Right ventricle myocardium inferior (tissue), 1 donor: ENCODE measurements at places on chromosomes 11 and 22. TPM values are rescaled to one million over a fixed set of nuclear protein-coding genes. Genes with fewer than 3 reads are reported as not detected.

- no peak for DNase-seq
Measured at GRCh38 chr11:19279451-19279850, 38.7 kb upstream of the E2F8 start.

GRCh38 chr11:128548649-128549255, 38.6 kb downstream of the ETS1 start:
- peak; percentile 83 for DNase-seq

GRCh38 chr11:119343726-119344125, 2.8 kb downstream of the MFRP start:
- no peak for DNase-seq

DNA sequence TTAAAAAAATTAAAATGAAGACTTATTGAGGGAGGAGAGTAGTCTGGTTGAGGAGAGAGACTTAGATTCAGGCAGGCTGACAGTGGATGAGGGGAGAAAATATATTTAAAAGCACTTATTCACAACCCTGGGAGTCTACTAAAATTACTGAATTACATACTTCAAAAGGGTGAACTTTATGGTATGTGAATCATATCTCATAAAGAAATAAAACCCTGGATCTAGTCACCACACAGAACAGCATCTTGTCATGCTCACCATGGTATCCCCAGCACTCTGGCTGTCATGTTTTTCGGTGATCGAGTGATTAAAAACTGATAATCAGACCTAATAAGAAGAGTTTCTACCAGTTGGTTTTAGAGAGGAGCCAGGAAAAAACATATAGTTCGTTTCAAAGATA, 11.0 kb downstream of the TEAD1 start:
- no peak for DNase-seq

- DNase-seq, result no peak
Measured at GRCh38 chr11:69704508-69705253, 859 bp upstream of the FGF19 start.

DNA sequence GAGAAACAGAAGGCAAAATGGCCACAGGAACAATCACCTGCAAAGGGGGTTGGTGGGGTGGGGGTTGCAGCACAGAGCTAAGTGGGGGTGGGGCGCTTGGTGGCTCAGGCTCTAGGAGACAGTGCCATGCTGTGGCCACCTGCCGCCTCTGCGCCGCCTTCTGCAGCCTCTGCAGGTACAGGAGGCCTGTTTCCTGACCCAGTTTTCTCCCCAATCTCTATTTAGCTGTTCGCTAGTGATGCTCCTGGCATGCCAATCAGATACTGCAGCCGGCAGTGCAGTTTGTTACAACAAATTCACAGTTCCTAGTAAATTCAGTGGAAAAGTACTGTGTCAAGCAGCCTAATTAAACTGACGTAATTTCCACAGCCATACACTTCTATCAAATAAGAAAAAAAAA, 106.4 kb downstream of the SERGEF start:
- no peak for DNase-seq

DNA sequence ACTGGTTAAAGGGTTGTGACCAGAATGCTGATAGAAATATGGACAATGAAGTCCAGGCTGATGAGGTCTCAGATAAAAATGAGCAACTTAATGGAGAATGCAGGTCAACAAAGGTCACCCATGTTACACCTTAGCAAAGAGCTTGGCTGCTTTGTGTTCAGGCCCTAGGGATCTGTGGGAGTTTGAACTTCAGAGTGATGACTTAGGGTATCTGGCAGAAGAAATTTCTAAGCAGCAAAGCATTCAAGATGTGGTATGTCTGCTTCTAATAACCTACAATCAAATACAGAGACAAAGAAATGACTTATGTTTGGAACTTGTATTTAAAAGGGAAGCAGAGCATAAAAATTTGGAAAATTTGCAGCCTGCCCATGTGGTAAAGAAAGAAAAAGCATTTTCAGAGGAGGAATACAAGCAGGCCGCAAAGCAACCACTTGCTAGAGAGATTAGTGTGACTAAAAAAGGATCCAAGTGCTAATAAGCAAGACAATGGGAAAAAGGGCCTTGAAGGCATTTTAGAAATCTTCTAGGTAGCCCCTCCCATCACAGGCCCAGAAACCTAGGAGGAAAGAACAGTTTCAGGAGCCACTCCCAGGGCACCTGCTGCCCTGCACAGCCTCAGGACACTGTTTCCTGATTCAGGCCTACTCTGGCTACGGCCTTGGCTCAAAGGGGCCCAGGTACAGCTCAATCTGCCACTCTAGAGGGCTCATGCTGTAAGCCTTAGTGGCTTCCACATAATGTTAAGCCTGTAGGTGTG, 41.3 kb downstream of the TNKS1BP1 start:
- DNase-seq, result no peak

RASGRP2 gene
- 46.8 TPM for total RNA-seq

IRF7 gene
- 13.2 TPM for total RNA-seq

OR51B2 gene
- total RNA-seq, result not detected
